Stimulated activated CD8-positive, alpha-beta memory T cell treated with anti-CD3 and anti-CD28 coated beads, Interleukin-2, amount 100 ng/mL, for 48 hours (primary cell): ENCODE measurements at places on chromosomes 3 and 15.
A peak's percentile ranks its signal among the peaks of the same experiment; 100 is the strongest.

GRCh38 chr15:38683382-38684242, 119.0 kb upstream of the RASGRP1 start:
- peak; percentile 35 for DNase-seq

DNA sequence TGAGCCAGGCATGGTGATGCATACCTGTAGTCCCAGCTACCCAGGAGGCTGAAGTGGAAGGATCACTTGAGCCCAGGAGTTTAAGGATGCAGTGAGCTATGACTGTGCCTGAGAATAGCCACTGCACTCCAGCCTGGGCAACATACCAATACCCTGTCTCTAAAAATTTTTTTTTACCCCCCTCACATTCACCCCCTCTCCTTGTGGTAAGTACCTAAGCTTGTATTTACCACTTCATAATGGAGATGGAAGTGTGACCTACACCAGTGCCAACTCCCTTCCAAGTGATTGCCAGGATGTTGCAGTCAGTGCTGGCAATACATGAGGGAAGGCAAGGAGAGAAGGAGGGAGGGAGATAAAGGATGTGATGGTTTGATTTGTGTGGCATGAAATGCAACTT, 84.2 kb downstream of the LRRC28 start:
- no peak for DNase-seq

- DNase-seq: no peak
These were observed 97.0 kb upstream of the NMNAT3 start for GRCh38 chr3:139774560-139775302.

DNA sequence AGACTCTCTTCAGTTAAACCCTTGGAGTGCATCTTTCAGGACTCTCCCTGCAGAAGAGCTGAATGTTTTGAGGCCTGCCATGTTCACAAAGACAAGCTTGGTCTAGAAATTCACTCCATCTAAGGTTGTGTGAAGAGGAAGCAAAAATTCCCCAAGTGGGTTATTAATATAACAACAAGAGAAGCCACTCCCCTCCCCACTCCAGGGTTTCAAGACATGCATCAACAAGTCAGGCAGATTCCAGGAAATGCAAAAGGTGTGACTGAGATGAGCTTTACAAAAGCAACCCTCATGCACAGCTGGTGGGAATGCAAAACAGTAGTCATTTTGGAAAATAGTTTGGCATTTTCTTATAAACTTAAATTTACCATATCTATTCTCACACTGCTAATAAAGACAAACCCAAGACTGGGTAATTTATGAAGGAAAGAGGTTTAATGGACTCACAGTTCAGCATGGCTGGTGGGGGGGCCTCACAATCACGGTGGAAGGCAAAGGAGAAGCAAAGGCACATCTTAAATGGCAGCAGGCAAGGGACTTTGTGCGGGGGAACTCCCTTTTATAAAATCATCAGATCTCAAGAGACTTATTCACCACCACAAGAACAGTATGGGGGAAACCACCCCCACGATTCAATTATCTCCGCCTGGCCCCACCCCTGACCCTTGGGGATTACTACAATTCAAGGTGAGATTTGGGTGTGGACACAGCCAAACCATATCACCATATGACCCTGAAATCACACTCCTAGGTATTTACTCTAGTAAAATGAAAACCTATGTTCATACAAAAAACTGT, 31.3 kb downstream of the TARS3 start:
- DNase-seq: no peak

GRCh38 chr15:48628832-48629231, 16.7 kb downstream of the FBN1 start:
- no peak for DNase-seq

- no peak for DNase-seq
These were observed 517.0 kb upstream of the PPP2R3A start for GRCh38 chr3:135448520-135448919.

- no peak for DNase-seq
These were observed 4.7 kb upstream of the SLC51B start for GRCh38 chr15:65040461-65040860.

DNA sequence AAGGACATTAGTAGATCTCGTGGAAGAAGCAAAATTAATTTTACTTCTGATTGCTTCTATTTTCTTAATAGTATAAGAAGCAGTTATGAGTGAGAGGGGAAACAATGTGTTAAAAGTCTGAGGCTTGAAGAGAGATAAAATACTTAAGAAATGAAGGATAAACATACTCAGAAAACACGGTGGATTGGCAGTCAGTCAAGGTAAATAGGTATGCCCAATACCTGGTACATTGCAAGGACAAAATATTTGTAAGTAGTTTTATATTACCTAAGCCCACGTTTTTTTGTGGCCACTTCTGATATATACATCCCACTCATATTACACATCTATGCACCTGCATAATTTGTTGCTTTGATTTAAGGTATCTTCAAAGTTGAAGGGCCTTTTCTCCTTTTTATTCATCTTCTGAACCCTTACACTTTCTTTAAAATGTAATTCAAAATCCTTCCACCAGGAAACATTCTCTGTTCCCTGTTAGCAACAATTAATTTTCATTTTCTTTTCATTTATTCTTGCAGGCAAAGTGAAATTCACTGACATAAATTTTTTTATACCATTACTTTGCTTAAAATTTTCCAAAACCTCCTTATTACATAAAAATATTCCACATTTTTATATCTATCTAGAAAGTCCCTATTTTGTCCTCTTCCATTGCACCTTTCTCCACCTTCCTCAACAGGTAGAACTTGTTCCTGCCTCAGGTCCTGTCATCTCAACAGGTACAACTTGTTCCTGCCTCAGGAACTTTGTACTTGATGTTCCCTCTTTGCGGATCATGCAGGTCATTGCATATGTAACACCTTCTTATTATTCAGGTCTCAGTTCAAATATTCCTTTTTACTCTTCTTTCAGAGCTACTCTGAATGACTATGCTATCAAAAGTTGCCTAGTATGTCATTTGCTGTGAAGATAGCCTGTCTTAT, 755.7 kb upstream of the ALCAM start:
- DNase-seq: no peak

DNA sequence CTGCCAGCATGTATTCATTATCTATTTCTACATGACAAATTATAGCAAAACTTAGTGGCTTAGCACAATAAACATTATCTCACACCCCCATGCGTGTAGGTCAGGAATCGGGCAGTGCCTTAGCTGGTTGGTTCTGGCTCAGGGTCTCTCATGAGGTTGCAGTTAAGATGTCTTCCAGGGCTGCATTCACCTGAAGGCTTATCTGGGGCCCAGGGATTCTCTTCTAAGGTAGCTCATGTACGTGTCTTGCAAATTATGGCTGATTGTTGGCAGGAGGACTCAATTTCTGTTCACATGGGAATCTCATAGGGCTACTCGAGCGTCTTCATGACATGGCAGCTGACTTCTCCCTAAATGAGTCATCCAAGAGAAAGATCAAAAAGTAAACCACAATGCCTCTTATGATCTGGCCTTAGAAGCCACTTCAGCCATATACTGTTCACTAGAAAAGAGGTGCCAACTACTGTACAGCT, 42.9 kb upstream of the TSC22D2 start:
- DNase-seq: no peak

- DNase-seq: no peak
These were observed 1300.1 kb upstream of the ALCAM start for GRCh38 chr3:104066658-104067057.

GRCh38 chr3:14846226-14846880, 27.6 kb downstream of the FGD5 start:
- DNase-seq: no peak
